ENCODE measurements at places on chromosomes 4 and X.

DNA sequence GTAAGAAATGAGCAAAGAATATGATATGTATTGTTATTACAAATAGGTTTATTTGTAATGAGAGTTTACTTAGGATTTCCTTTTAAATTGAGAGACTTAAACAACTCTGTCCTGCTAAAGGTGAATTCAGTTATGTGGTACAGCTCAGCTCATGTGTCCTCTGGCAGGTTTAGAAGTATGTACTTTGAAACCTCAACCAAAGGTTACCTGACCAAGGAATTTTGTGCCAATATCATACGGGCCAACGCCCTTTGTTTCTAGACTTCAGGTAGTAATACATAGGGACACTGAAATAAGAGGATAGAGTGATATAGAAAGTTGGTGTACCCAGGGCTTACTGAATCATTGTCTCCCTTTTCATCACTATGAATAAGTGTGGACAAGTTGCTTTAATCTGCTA lies 25.7 kb downstream of the SLAIN2 start:
- no peak for DNase-seq

- no peak for DNase-seq
Measured at GRCh38 chr4:10134141-10134540, 17.5 kb upstream of the WDR1 start.

- DNase-seq, result no peak
Measured at GRCh38 chrX:17584248-17584681, 153.0 kb upstream of the SCML1 start.

- no peak for DNase-seq
Measured at GRCh38 chr4:176261481-176261880, 7.5 kb downstream of the ASB5 start.

GRCh38 chrX:86329174-86329573 lies 180.9 kb downstream of the DACH2 start:
- DNase-seq, result no peak

- DNase-seq, result no peak
Measured at GRCh38 chr4:38368613-38369012, 295.4 kb upstream of the KLF3 start.

DNA sequence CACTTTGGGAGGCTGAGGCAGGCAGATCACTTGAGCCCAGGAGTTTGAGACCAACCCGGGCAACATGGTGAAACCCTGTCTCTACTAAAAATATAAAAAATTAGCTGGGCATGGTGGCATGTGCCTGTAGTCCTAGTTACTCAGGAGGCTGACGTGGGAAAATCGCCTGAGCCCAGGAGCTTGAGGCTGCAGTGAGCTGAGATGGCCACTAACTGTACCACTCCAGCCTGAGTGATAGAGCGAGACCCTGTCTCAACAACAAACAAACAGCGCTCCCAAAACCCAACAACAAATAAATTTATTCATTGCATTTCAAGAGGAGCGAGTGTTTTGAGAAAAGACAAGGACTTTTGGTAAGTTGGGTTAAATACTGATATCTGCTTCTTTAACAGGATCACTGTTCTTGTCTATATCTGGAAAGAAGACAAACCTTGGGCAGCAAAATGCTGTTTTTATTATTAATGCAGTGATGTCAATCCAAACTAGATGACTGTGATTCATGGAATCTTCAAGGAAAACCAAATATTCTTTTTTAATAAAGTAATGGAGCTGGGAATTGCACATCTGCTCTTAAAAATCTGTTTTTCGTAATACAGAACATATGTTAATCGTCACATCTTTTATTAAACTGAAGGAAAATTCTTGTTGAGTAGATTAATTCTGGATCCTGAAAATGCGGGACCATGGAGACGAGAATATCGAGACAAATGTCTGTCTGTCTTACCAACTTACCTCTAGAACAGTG lies 90.8 kb upstream of the LIMCH1 start:
- DNase-seq, result no peak

DNA sequence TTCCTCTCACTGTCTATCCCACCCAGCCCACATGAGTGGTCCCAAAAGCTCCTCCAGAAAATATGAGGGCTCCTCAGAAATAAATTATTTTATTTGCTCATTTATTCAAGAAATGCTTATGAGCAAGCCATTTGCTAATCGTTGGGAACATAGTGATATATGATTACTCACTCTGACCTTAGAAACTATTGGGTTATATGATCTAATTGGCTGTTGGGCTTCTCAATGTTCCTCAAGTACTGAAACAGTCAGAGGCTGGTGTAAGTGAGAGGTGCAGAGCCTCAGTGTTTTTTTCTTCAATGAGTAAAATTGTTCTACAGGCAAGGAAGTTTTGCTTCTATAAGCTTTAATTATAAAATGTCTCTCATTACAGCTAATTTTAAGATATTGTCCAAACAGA lies 893.8 kb upstream of the INTU start:
- no peak for DNase-seq

- DNase-seq, result no peak
Measured at GRCh38 chrX:149629730-149630387, 1.7 kb downstream of the TMEM185A start.

GRCh38 chr4:71941001-71941400 lies 90.8 kb upstream of the NPFFR2 start:
- DNase-seq, result no peak

- no peak for DNase-seq
Measured at GRCh38 chr4:176031922-176032321, 33.7 kb upstream of the WDR17 start.

DNA sequence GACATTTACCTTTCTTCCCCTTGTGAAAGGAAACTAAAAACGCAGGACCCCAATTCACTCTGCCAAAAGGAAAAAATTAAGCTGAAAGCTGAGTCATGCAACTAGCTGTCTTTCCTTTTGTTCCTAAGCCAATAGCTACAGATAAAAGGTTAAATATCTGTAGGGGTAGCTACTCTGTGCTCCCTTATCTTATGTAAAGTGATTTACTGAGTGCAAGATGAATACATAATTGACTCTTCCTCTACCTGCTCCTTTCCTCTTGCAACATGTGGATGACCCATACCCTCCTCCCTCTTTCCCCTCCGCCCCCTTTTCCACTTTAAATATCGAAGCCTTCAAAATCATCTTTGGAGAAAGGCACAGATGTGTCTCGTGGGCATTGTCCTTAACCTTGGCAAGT lies 68.0 kb upstream of the ZNF157 start:
- no peak for DNase-seq

DNA sequence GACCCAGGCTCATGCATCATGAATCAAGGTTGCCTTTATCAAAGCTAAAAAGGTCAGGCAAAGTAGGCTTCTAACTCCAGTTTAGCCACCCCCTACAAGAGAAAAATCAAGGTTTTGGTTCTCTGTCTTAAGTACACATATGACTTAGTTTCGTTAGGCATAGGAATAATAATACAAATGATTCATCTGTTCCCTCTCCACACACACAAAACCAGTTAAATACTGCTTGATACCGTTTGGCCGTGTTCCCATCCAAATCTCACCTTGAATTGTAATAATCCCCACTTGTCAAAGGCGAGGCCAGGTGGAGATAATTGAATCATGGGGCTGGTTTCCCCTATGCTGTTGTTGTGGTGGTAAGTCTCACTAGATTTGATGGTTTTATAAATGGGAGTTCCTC lies 226.2 kb downstream of the HS6ST2 start:
- DNase-seq, result no peak

GRCh38 chr4:51840781-51841180 lies 2.2 kb upstream of the DCUN1D4 start:
- DNase-seq, result no peak

DNA sequence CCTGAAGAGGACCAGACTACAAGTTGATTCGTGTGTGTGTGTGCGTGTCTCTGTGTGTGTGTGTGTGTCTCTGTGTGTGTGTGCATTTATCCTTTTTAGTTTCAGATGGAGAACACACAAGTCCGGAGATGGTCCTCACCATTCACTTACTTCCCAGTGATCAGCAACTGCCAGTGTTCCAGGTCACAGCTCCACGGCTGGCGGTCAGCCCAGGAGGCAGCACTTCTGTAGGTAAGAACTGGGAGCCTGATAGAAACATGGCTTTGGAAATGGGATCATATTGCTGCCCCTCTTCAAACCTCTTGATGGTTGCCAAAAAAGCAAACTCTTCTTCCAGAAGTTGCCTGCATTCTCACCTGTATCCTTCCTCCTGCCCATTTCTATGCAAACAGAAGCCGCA lies 122.6 kb upstream of the ANXA3 start:
- no peak for DNase-seq

- DNase-seq, result no peak
Measured at GRCh38 chrX:24014388-24015018, 12.5 kb downstream of the KLHL15 start.

DNA sequence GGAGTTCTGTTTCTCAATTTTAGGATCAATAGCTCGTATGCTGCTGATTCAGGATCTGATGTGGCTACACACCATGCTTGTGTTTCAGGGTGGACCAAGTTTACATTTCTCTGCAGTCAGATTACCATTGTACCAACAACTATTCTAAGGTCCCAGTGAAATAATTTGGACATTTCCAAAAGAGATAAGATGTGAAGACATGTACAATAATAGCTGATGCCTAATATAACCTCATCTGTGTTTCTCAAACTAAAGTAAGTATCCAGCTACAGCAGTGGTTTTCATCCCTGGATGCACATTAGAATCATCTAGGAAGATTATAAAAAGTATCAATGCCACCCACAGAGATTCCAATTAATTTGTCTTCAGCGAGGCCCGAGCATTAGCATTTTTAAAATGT lies 209.7 kb downstream of the ANTXR2 start:
- no peak for DNase-seq

- DNase-seq, result no peak
Measured at GRCh38 chr4:5925419-5926200, 32.7 kb upstream of the CRMP1 start.

- DNase-seq, result no peak
Measured at GRCh38 chr4:47010912-47011446, 17.6 kb upstream of the GABRA4 start.

DNA sequence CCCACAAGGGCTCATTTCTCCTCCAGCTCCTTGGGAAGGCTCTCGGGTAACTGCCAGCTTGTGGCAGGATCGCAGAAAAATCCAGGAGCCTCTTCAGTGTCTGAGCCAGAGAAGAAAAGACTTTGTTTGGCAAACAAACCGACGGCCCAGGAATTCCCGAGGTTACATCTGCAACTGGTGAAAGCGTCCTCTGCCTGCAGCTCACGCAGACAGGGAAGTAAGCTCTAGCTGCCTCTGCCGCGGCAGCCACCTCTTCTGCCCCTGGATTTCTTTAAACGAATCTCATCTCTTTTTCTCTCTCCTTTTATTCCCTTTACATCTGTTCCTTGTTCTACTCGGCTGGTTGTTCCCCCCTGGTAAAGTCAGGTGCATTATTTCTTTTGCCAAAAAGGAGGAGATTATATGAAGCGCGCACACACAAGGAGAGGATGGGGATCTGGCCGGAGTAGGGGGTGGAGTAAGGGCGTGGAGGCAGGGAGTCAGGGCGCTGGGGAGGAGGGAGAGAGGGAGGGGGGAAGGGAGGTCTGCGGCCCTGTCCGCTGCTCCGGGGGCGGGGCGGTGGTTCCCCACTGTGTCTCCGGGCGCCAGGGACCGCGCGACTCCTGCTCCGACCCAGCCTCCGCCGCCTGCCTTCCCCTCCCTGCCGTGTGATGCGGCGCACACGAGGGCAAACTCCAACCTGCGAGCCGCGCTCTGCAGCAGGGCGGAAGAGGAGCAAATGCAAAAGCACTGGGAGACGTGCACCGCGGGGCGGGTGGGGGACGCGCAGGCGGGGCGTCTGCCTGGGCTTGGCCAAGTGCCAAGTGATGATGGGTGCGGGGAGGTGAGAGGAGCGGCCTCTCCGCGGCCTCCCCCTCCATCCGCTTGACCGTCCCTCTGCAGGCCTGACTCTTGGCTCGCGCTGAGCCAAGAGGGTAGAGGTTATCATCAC lies at the start of gene DCHS2:
TSS of gene DCHS2 (minus strand) at position 459 of the 931 bp plus-strand sequence. CDS start at position 15, 444 bp downstream.
- peak; percentile 35 for DNase-seq

- DNase-seq, result no peak
Measured at GRCh38 chr4:175070444-175070843, 152.3 kb downstream of the ADAM29 start.

- DNase-seq, result no peak
Measured at GRCh38 chr4:151169900-151170299, 70.5 kb downstream of the RPS3A start.

DNA sequence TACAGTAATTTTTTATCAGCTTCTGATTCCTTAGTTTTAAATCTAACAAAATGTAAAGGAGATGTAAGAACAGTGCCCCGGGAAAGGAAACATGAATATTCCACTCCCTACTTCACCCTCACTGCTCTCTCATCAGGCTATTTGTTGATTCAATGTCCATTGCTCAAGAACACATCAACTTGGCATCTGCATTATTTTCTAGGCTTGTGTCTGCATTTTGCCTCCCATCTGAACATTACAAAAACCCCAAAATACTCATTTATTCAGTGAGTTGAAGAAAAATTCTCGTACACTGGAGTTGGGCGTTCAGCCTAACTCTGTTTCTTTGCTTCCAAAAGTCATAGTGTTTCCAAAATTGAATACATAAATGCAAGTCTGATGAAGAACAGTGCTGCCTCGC lies 25.6 kb downstream of the ARHGAP6 start:
- no peak for DNase-seq

GRCh38 chrX:40230646-40231045 lies 132.9 kb upstream of the BCOR start:
- no peak for DNase-seq

DNA sequence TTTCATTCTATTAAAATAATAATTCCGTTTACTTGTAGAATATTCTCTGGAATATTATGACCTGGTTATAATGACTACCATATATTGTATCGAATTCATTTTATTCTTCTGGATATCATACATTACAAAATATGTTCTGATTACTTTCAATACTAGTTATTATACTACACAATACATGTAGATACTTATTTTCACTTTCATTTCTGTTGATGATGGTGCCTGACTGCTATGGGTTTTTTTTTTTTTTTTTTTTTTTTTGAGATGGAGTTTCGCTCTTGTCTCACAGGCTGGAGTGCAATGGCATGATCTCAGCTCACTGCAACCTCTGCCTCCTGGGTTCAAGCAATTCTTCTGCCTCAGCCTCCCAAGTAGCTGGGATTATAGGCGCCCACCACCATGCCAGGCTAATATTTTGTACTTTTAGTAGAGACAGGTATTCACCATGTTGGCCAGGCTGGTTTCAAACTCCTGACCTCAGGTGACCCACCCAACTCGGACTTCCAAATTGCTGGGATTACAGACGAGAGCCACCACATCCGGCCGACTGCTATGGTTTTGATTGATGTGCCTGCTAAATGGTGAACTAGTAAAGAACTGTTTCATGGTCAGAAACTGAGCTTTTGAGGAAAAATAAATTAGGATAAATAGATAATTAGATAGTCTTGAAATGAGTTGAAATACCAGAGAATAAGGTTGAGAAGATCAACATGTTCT lies 39.5 kb downstream of the PCDH10 start:
- no peak for DNase-seq

GRCh38 chr4:1842339-1842895 lies 13.5 kb downstream of the LETM1 start:
- no peak for DNase-seq

DNA sequence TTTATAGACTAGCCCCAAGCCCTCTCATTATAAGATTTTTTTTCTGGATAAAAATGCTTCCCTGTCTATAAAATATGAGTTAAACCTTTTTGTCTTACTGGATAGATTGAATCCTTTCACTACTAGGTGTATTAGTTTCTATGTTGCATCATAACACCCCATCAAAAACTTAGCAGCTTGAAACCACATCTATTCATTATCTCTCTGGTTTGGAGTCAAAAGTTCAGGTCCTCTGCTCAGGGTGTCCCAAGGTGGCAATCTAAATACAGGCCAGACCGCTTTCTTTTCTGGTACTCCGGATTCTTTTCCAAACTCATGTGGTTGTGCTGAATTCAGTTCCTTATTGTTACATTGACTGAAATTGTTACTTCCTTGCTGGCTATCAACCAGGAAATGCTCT lies 515.5 kb downstream of the PDHA2 start:
- DNase-seq, result no peak

Data from GM19239 (cell line).